ENCODE measurements at places on chromosomes 1 and 21. TPM values are rescaled to one million over a fixed set of nuclear protein-coding genes. Genes with fewer than 3 reads are reported as not detected.

The CD53 gene
- not detected for total RNA-seq

The RASSF5 gene
- total RNA-seq: 6.1 TPM

The XKR8 gene
- total RNA-seq: 3.8 TPM

The MYCBP gene
- total RNA-seq: 33.2 TPM

The TRPM2 gene
- total RNA-seq: not detected

Measured in Calu3 (cell line).